ENCODE measurements at places on chromosomes 6 and 20.

DNA sequence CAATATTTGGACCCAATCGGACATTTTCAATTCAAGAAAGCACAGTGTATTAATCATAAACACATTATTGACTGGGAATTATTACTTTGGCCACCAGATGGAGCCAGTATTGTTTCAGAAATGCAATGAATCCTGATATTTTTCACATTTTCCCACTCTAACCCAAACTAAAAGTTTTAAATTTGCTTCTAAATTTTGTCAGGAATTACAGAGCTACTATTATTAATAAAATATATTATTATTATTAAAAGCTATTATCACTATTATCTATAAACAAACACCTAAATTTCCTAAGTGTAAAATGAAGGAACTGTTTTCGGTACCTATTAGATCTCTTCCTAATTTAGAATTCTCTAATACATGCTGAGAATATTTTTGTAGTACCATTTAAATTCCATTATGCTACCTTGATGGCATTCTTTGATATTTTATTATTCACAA, 245.3 kb downstream of the OGFRL1 start:
- DNase-seq, result no peak

- DNase-seq, result no peak
Observed at GRCh38 chr6:26561533-26562466, 23.6 kb downstream of the HMGN4 start.

DNA sequence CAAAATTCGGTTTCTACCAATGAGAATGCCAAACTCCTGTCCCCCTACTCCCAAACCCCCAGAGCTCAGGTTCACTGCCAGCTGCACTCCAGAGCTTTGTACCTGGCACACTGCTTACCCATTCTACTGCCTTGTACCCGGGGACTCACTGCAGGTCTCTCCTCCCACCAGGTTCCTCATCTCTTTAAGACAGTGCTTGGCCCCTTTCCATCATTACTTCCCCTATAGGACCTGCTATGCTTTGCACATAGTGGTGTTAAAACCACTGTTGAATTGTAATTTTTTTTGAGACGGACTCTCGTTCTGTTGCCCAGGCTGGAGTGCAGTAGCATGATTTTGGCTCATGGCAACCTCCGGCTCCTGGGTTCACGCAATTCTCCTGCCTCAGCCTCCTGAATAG, 25.9 kb downstream of the LYRM4 start:
- no peak for DNase-seq

- DNase-seq, result no peak
Observed at GRCh38 chr20:33124261-33124660, 43.7 kb upstream of the BPIFA2 start.

GRCh38 chr6:32151181-32151862, 417 bp downstream of the PRRT1 start:
- DNase-seq, result no peak

GRCh38 chr6:6609450-6609849, 20.9 kb downstream of the LY86 start:
- no peak for DNase-seq

- DNase-seq, result no peak
Observed at GRCh38 chr6:4610256-4610655, 165.9 kb upstream of the CDYL start.

DNA sequence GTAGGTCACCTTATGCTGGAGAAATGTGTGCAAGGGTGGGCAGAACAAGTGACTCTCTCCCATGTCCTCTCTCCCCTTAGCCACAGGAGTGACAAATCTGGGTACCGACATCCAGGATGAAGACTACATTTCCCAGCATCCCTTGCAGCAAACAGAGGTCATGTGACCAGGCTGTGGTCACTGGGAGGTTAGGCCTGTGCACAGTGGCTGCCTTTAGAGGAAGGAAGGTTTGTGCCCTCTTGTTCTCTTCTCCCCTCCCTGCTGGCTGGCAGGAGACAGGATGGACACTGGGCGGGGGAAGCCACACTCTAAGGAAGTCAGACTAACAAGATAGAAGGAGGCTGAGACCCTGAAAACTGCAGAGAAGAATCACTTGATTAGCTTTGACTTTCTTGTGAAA, 360.2 kb downstream of the PREX1 start:
- no peak for DNase-seq

DNA sequence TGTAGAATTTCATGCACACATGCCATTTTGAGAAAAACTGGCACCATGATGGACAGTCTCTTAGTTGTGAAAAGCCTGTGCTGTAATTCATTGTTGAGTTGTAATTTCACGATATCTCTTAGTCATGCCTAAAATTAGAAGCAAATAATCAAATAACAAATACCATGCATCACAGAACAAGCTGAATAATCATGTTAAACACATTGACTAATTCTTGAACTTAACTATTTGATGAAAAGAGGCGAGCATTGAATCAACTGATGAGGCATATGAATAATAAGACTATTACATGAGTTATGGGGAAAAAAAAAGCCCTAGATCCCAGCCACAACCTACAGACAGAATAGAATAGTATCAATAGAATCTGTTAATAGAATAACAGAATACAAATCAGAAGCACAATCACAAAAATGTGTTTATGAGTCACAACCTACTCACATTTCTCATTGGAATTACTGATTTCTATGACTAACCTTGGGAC, 14.2 kb upstream of the RNF217 start:
- no peak for DNase-seq

Measured in CD4-positive, alpha-beta T cell treated with Interleukin-17A for 4 hours (primary cell).